ENCODE measurements at places on chromosomes 16 and 17.

DNA sequence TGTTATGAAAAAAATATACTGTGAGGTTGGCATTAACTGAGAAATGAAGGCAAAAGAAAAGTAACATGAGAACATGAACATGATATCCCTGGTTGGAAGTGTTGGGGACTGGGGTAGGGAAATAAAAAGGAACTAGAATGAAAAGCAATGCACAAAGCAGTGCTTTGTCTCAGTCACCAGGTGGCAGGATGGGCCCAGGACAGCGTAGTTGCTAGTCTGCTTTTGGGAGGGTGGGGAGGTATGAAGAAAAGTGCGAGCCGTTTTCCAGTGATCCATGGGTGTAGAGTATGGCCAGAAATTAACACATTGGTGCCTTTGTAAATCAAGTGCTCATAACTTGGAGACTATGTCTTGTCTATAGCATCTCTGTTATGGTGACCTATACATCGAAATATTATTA lies 662.5 kb upstream of the SALL1 start:
- no peak for DNase-seq

DNA sequence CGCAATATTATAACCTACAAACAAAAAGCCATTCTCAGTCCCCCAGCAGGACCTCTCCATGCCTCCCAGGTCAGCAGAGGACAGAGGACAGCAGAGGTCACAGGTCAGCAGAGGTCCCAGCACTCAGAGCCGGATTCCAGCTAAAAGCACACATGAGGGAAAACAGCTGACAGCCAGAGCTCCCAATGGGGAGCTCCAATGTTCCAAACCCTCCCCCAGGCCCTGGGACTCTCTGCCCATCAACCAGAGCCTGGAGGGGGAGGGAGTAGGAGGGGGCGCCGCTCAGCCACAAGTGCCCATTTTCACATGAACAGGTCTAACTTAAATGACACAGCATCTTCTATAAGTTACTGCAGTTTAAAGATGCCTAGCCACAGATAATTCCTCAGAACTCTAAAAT lies 77.5 kb downstream of the ANKRD11 start:
- no peak for DNase-seq

- no peak for DNase-seq
Observed at GRCh38 chr16:13110124-13110796, 208.9 kb downstream of the SHISA9 start.

DNA sequence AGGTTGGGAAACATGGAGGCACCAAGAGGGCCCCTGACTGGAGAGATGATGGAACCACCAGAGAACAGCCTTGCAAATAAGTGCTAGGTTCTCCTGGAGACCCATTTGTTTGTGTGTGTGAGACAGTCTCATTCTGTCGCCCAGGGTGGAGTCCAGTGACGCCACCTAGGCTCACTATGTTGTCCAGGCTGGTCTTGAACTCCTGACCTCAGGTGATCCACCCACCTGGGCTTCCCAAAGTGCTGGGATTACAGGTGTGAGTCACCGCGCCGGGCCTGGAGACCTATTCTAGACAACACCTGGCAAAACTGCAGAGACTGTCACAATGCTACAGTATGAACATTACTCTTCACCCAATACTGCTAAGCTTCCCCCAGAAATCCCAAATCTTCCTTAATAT lies 1.5 kb downstream of the NPLOC4 start:
- no peak for DNase-seq

DNA sequence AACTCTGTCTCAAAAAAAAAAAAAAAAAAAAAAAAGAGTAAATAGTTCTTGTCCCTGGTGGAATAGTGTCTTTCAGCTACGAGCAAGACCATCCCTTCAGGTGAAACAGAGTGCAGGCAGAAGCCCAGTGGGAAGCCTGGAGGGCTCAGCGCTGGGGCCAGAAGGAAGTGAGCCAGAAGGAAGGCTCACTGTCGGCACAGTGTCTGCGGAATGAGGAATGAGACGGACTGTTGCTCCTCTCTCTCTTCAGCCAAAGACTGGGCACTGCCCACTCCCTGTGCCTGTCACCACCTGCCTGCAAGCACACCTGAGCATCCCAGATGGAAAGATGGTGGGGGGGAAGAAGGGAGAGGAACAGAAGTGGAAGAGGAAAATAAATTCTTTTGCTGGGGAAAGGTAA lies 7.5 kb downstream of the RSL1D1 start:
- DNase-seq = no peak

- DNase-seq = no peak
Observed at GRCh38 chr16:27529962-27530361, 19.8 kb downstream of the GTF3C1 start.

- DNase-seq = no peak
Observed at GRCh38 chr16:272633-273546, 2.9 kb downstream of the RGS11 start.

GRCh38 chr16:84919269-84919668 lies 92.1 kb downstream of the ZDHHC7 start:
- DNase-seq = no peak

DNA sequence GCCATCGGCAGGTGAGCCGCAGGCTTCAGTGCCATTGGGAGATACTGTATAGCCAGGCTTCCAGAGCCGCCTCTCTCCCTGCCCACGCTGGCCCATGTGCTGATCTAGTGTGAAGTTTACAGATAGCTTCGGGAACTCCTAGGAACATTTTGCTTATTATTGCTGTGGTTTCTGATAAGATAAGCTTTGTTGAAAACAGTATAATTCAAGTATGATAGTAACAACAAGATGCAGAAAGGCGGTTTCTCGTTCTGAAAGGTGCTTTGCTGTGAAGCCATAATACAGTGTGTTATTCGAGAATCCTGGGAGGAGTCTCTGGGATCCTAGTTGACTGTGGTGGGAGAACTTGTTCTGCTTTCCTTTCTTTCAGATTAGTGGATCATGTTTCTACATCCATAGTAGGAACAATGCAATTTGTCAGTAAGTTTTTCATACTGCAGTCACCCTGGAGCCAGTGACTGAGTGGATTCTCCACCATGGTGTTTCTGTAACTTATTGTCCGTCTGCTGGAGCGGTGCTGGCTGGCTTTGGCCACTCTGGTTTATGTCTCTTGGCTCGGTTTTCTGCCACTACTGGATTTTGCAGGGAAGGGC lies 31.5 kb downstream of the RAB11FIP3 start:
- DNase-seq = no peak

Data from T-helper 2 cell treated with Interferon-gamma antibody and Interleukin-4, amounts not matched to agents 5 μg/mL and 100 μg/mL, for 36 hours (primary cell).